ENCODE measurements at places on chromosomes 11 and 22. TPM values are rescaled to one million over a fixed set of nuclear protein-coding genes. Genes with fewer than 3 reads are reported as not detected.

GRCh38 chr11:43250309-43250708 is 61.5 kb upstream of the API5 start:
- ATAC-seq = no peak

- peak; percentile 69 for ATAC-seq
Measured at GRCh38 chr11:9664276-9665171, 647 bp downstream of the SWAP70 start.

PTPRJ gene
- total RNA-seq = 11.5 TPM

GRCh38 chr11:76803023-76803422 is 19.9 kb downstream of the TSKU start:
- ATAC-seq = peak; percentile 52

- peak; percentile 80 for ATAC-seq
Measured at GRCh38 chr11:110173811-110174644, 80.8 kb downstream of the ZC3H12C start.

- ATAC-seq = no peak
Measured at GRCh38 chr22:44243761-44244160, 63.0 kb downstream of the PARVG start.

DNA sequence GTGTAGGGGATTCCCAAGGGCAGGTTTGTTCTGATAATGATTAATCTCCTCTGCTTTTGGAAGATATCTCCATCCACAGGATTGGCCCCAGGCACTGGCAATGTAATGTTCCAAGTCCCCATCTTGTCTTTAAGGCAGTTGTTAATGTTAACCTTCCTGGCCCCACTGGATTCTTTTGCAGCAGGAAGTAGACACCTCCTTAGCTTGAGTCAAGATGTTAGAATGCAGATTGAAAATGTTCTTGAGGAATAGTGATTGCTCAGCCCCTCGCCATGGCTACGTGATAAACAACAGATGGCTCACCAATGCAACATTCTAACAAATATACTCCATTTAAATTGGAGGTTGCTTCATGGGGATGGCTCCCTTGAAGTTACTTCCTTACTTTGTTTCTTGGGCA is 7.3 kb downstream of the HEPHL1 start:
- no peak for ATAC-seq
